ENCODE measurements at places on chromosomes 1 and 21. TPM values are rescaled to one million over a fixed set of nuclear protein-coding genes. Genes with fewer than 3 reads are reported as not detected.

TEX38 gene
- not detected for total RNA-seq

VHLL gene
- 0.28 TPM for total RNA-seq

ISG15 gene
- 105 TPM for total RNA-seq

ATP1A4 gene
- not detected for total RNA-seq

DNA sequence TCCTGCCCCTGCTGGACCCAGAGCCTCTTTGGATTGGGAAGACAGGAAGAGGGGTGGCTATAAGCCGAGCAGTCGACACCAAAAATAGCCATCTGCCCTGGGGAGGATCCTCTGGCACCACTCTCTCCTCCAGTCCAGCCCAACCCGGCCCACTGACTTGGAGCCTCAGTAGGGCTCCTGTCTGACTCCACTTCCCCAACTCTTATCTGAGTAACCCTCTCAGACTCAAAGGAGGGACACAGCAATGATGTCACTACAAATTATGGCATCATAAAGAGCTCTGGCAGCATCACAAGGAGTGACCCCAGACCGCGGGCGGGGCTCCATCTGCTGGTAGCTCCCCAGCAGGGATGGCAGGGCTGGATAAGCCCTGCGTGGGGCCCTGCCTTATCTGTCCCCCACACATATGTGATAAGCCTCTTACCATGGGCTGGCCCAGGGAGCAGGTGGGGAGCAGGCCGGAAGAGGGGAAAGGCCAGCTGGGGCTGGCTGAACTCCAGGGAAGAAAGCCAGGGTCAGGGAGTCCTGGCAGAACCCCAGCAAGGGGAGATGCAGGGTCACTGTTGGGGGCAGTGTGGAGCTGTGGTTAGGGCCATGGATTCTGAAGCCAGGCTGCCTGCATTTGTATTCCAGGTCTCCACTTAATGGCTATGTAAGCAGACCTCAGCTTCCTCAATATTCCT is 4.6 kb upstream of the SLC6A9 start:
- no peak for DNase-seq

GRCh38 chr21:29501451-29501850 is 202.7 kb downstream of the BACH1 start:
- DNase-seq, result peak; percentile 88

GRCh38 chr1:193031431-193031830 is 27.7 kb downstream of the UCHL5 start:
- DNase-seq, result peak; percentile 31

- peak; percentile 86 for DNase-seq
Measured at GRCh38 chr1:12501661-12502060, 116.3 kb downstream of the DHRS3 start.

- peak; percentile 10 for DNase-seq
Measured at GRCh38 chr1:96820107-96820506, 98.5 kb downstream of the PTBP2 start.

GRCh38 chr1:209565759-209566678 is 17.5 kb upstream of the CAMK1G start:
- peak; percentile 75 for DNase-seq

Measured in IMR-90 (cell line).